ENCODE measurements at places on chromosomes 2 and 18.
A peak's percentile ranks its signal among the peaks of the same experiment; 100 is the strongest.

DNA sequence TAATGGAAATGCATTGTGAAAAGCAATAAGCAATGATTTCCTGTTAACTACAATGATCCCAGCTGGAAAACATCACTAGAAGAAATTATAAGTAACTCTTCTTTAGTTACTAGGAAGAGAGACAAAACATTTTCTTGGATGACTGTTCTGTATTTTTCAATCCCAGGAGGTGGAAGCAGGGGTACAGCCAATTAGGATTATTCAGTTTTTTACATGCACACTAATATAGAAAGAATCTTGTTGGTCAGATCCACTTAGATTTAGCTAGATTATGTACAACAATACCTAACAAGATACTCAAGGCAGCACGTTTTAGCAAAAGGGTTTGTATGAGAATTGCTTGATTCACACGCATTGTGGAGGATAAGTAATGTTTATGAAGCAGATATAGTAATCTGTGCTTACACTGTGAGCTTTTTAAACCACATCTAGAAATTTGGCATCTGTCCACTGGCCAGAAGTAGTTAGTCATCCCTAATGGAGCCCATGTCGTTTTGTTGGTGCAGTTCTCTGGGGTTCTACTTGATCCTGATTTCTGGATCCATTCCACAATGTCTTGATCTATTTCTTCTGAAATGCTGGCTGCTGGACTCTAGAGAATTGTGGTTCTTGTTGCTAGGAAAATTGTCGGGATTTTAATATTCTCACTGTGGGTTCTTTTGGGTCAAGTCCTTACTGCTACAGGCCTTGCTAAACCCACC lies 199.7 kb downstream of the ADCYAP1 start:
- DNase-seq = no peak

GRCh38 chr2:168072626-168073303 lies 174.6 kb downstream of the STK39 start:
- no peak for DNase-seq

DNA sequence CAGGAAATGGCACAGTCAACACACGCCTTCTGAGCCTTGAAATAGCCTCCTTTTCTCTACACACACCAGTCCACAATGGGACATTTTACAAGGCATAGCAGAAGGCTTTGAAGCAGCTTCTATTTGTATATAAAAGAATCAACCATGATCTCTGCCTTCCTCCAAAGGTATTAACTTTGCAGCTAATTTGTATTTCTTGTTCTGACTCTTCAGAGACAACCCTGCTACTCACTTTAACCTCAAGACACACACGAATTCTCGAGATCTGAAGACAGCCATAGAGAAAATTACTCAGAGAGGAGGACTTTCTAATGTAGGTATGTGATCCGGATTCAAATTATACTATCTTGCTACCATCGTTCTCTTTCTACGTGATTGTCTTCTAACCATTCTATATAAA lies 104.6 kb downstream of the VIT start:
- no peak for DNase-seq

DNA sequence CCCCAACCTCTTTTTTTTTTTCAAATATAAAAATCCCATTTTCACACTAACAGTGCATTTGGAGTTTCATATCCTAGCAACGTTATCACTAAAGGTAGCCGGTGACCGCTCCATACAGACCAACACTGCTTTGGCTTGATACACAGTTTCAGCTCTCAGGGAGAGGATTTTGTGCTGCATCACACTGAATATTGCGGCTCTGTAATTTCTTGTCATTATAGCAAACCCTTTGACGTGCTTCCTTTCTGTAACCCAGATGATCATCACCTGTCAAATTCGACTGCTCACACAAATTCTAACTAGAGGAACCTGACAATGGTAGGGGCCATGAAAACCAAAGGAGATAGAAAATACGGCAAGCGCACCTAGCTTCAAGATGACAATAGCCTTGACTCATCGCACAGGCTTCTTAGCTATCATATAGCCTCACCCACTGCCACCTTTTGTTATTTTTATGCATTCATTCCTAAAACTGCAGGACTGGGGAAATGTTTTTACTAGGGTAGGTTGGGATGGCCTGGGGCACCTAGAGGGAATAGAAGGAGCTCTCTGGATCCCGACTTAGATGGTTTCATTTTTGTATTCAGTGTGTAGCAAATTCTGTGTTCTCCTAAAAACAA lies 582.9 kb upstream of the PIK3C3 start:
- no peak for DNase-seq

DNA sequence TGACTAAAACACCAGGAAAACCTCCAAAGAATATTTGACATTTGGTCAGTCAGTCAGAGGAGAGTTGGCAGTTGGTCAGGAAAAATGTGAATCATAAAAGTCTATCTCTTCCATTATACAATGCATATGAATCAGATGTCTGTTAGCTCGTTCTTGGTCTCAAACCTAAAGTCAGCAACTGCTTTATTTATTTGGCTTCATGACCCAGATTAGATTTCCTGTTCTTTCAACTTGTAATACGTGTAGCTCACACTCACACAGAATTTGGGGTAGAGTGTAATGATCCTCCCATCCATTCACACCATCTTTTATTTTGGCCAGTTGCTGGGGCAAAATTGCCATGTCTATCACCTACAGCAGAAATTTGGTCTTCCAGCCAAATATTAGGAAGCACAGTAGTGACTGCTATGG lies 81.9 kb upstream of the COL5A2 start:
- DNase-seq = no peak

- DNase-seq = no peak
These were observed 120.6 kb upstream of the UGP2 start for GRCh38 chr2:63721082-63721424.

DNA sequence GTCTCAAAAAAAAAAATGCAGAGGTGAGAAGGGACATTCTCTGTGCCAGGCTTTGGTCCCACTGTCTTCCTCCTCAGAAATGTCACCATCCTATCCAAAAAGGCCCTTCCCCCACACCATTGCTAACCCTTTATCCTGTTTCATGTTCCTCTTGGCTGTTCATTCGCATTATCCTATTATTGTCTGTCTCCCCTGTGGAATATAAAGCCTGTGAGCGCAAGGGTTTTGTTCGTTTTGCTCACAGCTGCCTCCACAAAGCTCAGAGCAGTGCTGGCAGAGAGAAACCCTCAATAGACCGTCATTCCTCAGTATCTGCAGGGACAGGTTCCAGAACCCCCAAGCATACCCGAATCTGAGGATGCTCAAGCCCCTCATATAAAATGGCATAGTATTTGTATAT lies 91.8 kb downstream of the LOXHD1 start:
- no peak for DNase-seq

- no peak for DNase-seq
These were observed 31.1 kb downstream of the DOK1 start for GRCh38 chr2:74585406-74586185.

GRCh38 chr2:123245156-123245555 lies 779.9 kb upstream of the CNTNAP5 start:
- no peak for DNase-seq

- no peak for DNase-seq
These were observed 157.2 kb downstream of the DDX1 start for GRCh38 chr2:15748736-15749323.

- peak; percentile 23 for DNase-seq
These were observed 39.3 kb upstream of the SERPINB2 start for GRCh38 chr18:63848159-63848558.

GRCh38 chr2:8918412-8918811 lies 81.0 kb upstream of the KIDINS220 start:
- no peak for DNase-seq

DNA sequence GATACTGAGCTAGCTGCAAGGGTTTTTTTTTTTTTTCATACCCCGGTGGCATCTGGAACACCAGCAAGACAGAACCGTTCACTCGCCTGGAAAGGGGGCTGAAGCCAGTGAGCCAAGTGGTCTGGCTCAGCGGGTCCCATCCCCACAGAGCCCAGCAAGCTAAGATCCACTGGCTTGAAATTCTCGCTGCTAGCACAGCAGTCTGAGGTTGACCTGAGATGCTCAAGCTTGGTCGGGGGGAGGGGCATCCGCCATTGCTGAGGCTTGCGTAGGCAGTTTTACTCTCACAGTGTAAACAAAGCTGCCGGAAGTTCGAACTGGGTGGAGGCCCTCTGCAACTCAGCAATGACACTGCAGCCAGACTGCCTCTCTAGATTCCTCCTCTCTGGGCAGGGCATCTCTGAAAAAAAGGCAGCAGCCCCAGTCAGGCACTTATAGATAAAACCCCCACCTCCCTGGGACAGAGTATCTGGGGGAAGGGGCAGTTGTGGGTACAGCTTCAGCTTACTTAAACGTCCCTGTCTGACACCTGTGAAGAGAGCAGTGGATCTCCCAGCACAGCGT lies 5.1 kb upstream of the MIB1 start:
- DNase-seq = no peak

DNA sequence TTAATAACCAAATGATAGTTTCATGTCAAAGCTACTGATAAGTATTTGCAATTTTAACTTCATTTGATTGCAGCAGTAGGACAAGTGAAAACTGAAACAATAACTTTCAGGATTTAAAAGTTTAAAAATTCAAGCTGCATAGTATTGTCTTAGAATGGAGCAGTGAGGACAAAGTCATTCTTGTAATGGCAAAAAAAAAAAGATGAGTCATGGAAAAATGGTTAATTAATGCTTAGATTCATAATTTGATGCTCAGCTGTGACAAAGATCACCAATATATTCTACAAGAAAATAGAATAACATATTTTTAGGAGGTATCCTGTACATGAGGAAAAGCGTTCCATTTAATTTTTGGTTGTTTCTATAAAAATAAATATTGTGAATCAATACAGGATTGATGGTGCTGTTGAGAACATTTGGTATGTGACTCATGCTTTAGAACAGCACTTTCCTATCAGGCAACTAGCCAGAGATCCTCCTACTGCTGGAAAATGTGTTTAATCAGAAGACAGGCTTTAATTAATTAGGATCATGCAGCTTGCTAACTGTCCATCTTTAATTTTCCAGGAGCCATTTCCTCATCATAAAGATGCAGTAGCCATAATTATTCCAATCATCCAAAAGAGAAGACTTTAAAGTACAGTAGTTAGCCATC lies 239.0 kb upstream of the MMADHC start:
- DNase-seq = no peak

DNA sequence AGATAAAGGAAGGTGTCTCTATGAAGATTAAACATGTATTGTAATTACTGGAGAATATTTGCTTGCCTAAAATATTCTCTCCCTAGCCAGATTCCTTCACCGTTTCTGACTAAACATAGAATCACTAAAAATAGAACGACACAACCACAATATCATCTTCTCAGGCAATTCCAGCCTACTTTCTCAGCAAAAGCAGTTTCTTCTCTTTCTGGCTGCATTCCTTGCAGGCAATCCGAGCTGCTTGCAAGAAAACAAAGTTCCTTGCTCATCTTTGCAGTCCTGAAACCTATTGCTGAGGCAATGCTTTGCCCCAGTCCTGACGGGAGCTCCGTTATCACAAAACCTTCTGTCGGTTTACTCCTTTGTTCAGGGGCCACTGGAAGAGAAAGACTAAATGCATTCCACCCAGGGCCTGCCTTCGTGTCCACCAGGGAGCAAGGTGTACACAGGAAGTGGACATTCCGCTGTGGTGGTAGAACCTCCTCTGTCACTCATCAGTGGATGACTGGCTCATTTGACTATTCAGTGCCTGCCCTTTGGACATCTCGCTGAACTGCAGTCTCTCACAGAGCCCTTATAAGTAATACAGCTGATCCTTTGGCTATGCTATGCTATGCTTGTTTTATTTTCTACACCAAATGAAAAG lies 239.2 kb upstream of the DOK6 start:
- peak; percentile 2 for DNase-seq

- DNase-seq = no peak
These were observed 6.5 kb downstream of the CYP26B1 start for GRCh38 chr2:72141032-72141645.

GRCh38 chr18:48165111-48165866 lies 234.8 kb upstream of the SMAD2 start:
- no peak for DNase-seq

DNA sequence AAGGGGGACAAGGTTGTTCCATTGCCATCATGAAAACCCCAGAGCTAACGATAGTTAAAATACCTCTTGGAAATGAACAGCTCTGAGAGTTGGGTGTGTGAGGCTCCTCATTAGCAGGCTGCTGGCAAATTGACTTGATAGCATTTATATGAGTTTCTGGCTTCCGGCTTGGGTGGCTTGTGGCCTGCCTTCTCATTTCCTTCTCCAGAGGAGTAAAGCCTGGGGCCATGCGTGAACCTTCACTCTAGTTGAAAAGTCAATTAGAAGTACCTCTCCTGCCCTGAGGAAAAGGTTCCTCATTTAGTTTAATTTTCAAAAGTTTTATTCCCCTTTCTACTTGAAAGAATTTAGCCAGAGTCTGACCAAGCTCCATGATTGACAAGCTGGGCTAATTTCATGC lies 67.1 kb downstream of the MGAT5 start:
- no peak for DNase-seq

GRCh38 chr2:181607629-181608590 lies 49.0 kb downstream of the CERKL start:
- DNase-seq = no peak

DNA sequence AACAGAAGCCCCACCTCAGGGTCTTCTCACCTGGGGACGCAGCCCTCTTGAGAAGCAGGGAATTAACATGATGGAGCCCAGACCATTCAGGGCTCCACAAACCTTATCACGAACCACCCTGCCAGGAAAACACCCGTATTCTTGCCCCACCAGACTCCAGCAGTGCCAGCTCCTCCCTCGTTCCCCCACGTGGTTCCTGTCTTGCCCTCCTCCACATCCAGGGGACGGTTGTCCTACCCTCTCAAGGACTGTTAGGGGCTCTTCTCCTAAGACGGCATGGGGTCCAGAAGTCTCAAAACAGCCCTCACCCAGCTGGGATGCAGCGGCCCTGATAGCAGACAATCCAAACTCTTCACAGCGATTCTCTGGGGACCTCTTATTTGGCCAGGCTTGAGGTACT lies 372.2 kb upstream of the HS6ST1 start:
- DNase-seq = no peak

DNA sequence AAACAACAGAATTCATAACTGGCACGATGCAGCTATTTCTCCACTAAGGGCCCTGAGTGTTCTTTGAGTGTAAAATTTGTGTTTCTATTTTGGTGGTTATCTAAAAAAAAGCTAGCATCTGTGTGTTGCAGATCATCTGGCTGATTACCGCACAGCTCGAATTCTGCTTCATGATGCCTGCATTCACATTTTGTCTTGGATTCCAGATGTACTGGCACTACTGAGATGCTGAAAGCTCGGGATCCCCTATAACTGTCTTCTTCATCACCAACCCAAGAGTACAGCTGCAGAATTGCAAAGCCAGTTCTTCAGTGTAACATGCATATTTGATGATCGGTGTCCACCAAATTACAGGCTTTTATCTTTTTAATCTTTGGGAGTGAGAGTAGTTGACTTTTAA lies 51.6 kb upstream of the ZNF532 start:
- DNase-seq = no peak

- no peak for DNase-seq
These were observed 44.3 kb upstream of the TGIF1 start for GRCh38 chr18:3405713-3406112.
